ENCODE measurements at places on chromosomes 5 and 9.
A peak's percentile ranks its signal among the peaks of the same experiment; 100 is the strongest.

DNA sequence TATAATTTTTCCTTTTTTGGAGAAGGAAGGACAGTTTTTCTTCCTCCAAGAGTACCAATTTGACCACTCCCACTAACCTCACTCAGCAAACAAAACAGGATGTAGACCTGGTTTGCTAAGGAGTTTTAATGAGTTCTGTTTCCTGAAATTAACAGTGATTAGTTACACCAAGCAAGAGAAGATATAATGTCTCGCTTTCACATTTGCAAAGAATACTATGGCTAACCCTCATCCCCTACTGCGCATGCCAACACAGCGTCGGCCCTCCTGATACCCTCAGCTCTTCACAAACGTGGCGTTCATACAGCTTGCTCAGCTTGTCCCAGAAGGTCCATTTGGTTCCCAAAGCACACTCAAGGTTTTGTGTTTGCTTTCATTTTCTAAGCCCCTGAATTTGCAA, 41.9 kb upstream of the IPPK start:
- peak; percentile 72 for DNase-seq

DNA sequence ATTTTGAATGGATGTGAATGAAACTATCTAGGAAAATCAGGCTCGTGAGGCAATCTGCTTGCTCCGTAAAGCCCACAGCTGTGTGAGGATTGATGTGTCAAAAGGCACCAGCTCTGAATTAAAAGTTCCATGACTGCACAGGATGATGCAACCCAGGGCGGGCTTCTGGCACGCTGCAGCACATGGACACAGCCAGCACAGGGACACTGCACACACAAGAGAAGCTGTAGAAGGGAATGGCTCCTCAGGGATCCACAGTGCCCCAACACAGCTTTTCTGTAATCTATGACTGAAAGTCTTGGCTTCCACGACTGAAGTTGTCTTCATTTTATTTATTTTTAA, 151.0 kb downstream of the GCNT1 start:
- DNase-seq: no peak

- DNase-seq: no peak
Observed at GRCh38 chr9:129262261-129262660, 84.2 kb upstream of the IER5L start.

- DNase-seq: no peak
Observed at GRCh38 chr9:134063088-134063570, 4.7 kb downstream of the BRD3 start.

DNA sequence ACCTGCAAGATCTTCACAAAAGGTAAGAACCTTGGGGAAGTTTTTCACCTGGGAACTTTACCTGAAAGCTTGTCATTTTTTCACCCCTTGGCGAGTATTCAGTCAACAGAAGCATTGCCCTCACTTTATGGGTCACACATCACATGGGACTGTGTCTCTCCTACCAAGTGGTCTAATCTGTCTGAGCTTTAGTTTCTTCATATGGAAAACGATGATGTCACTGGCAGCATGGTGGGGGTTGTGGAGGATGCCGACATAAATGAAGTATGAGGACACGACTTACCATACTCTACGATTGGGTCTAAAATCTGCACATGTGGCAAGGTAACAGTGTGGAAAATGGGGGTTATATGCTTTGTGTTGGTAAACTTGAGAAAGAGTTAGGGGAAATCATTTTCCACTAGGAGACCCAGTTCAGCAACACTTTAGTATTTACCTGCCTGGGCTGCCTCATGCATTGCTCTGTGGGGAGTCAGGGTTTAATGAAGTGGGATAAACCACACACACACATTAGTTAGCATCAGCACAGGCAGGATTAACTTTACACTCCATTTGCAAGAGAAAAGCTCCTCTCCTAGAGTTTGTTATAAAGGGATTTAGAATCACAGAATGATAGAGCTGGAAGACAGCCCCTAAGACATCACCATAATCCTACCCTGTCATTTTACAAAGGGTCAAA, 19.8 kb upstream of the PAX5 start:
- no peak for DNase-seq

GRCh38 chr5:32394981-32395380, 49.6 kb downstream of the ZFR start:
- no peak for DNase-seq

- DNase-seq: no peak
Observed at GRCh38 chr5:151249281-151249680, 3.7 kb upstream of the GM2A start.

GRCh38 chr9:19033015-19033414, at the start of gene SAXO1:
Gene SAXO1, minus strand, starts transcription at chr9:19033209. Its CDS starts 301 bp downstream, at chr9:19032908.
- DNase-seq: no peak

DNA sequence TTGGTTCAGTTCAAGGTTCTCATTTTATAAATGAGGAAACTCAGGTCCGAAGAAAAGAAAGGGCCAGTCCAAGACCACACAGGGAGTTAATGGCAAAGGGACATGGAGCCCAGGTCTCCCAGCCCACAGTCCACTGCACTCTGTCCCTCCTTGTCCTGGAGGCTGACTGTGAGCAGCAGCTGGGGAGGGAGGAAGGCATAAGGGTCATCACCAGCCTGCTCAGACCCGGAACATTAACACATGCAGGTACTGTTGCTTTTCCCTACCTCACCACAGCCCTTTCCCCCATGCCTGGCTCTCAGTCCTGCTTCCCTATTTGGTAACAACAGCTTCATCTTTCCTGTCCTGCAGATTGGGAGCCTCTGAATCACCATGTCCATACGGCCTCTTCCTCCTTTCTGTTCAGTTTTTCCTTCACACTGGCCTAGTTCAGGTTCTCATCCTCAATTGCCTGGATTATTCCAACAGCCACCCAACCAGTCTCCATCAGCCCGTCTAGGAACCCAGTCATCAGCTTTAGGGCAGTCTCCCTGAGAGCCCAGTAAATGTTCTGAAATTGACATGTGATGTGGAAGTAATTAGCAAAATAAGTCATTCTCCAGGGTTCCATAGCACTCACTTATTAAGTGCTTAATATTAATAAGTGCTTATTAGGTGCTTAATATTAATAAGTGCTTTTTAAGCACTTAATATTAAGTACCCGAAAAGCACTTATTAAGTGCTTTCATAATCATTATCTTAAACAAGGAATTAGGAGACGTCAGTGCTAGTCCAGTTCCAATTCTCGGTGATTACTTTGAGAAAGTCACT, 4.3 kb downstream of the GPX3 start:
- DNase-seq: no peak

DNA sequence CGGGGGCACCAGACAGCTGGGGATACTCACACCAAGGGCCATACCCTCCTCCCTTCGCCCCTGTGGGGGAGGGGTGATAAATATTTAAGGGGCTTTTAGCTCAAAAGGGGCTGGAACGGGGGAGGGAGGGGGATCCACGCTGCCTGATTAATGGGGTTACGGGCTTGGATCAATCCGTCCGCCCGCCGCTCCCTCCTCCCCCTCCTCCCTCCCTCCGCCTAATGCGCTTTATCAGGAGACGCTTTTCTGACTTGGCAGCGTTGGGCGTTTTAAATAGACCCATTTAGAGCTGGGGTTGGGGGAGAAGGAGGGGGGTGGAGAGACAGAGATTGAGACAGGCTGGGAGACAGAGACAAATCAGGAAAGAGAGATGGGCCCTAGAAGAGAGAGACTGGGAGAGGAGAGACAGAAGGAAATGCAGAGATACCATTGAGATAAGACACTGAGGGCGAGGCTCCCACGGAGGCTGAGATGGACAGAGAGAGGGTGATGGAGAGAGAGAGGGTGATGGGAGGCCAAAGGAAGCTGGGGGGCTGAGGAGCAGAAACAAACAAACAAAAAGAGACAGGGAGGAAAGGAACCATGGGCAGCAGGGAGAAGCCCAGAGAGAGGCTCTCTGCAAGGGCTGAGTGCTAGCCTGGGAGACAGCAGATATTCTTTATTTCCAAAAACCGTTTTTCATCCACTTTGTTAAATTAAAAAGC, 10.3 kb downstream of the CNTFR start:
- no peak for DNase-seq

DNA sequence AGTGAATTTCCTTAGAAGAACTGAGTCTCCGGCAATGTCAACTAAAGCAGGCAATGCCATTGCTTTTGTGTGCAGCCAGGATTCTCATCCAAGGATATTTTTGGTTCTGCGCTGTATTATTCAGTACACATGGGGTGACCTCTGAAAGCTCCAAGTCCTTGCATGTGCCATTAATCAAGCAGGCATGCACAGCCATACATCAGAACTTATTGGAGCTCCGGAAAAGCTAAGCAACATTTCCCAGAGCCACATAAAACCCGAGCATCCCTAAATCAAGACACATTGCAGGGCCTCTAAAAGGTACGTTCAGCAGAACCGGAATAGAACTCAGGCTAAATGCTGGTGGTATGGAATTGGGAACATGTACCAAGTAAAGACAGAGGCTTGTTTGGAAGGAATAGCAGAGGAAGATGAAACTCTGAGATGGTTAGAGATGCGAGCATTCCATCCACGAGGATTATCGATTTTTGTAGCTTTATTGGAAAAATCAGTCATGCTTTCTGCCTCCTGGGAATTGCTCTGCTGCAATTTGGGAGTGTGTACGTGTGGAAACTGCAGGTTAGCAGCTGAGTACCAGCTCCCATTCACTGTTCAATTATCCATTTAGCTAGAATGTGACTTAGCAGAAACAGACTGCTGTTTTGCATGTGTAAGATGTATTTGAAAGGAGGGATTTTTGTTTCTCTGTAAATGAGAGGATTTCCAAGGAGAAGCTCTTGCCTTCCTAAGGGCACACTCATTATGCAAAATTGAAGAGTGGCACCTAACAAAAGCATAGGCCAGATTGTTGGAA, 143.7 kb upstream of the WWC1 start:
- no peak for DNase-seq

Data from CD4-positive, CD25-positive, alpha-beta regulatory T cell (primary cell).